H4 (cell line): ENCODE measurements at places on chromosomes 12 and 14. TPM values are rescaled to one million over a fixed set of nuclear protein-coding genes. Genes with fewer than 3 reads are reported as not detected.

GRCh38 chr12:18486036-18486435 is 224.7 kb downstream of the PIK3C2G start:
- no peak for DNase-seq

DNA sequence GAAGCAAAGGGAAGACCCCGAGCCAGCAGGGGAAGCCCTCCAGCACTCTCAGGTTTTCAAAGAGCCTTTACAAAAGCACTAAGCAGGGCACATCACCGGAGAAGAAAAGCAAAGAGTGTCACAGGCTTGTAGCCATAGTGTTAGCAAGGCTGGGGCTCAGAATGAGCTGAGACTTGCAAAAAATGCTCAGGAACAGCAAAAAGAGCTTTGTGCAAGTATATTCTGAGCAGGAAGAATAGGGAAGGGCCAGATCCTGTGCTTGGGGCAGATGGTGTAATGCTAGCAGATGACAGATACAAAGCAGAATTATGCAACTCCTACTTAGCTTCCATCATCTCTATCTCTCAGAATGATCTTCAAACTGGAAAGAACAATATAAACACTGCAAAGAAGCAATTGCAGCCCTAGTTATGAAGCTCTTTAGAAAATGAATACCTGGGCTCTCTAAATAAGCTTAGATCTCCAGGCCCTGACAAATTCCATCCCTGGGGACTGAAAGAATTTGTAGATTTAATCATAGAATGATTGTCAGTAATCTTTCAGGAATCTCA is 23.7 kb upstream of the PARP11 start:
- DNase-seq, result no peak

Gene CCDC184
- total RNA-seq, result 0.70 and 1.2 TPM in 2 replicates

Gene NOS1
- not detected in 2 replicates for total RNA-seq

Gene P2RX4
- 52.3 and 61.7 TPM in 2 replicates for total RNA-seq

GRCh38 chr14:53622447-53622846 is 334.2 kb downstream of the BMP4 start:
- DNase-seq, result no peak

DNA sequence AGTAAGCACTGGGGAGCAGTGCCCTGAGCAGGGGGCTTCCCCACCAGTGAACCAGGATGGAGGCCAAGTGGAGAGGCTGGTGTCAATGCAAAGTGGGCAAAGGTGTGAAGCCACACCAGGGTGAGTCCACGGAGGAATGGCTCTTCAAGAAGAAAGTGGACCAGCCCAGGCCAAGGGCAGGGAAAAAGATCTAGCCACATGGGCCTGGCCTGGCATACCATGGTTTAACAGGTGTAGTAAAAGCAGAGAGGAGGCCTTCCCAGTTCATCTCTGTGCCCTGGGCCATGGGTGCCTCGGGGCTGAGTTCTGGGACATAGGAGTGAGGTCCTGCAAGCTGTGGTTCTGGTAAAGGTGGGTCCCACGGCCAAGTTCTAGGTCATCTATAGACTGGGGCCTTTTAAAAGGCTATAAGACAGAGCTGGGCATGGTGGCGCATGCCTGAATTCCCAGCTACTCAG is 153.4 kb downstream of the DPF3 start:
- no peak for DNase-seq

- DNase-seq, result no peak
Observed at GRCh38 chr14:26448181-26448855, 149.5 kb downstream of the NOVA1 start.

GRCh38 chr12:27539191-27539631 is 15.2 kb downstream of the PPFIBP1 start:
- DNase-seq, result peak; percentile 51

DNA sequence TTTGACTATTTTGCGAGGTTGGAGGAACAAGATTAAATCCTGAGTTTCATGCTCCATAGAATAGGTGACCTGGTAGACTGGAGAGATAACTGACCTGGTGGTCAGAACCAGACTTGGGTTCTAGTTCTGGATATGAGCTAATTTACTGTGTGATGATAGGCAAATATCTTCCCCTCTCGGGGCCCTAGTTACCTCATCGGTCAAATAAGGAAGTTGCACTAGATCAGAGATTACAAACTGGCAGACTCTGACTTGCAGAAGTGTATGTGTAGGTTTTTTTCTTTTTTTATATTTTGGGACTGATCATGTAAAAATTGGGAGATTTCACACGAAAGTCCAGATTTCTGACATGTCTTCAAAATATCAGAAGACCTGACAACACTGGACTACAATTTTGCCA is 37.0 kb downstream of the RPH3A start:
- no peak for DNase-seq

Gene CTSG
- not detected in 2 replicates for total RNA-seq

DNA sequence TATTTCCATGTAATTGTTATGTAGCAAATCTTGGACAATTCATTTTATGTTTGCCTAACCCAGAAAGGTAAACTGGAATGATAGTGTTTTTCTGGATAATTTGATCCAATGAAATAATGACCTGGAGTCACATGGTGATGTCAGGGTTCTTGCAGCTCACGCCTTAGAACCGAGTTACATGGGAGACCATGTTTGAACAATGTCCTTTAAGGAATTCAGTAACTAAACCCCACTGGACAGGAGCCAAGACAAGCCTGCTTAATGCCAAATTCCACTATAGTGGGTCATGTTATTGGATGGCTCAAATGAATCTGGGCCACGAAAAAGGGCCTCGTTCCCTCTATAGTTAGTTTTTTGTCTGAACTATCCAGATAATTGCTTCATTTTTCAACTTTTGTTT is 255.8 kb upstream of the HMGA2 start:
- peak; percentile 21 for DNase-seq

Gene KRT82
- total RNA-seq, result not detected in 2 replicates

- no peak for DNase-seq
Observed at GRCh38 chr12:105575235-105575634, 244.7 kb downstream of the C12orf75 start.

- no peak for DNase-seq
Observed at GRCh38 chr12:25546318-25546717, 6.8 kb downstream of the LMNTD1 start.

Gene COX8C
- total RNA-seq, result not detected in 2 replicates

DNA sequence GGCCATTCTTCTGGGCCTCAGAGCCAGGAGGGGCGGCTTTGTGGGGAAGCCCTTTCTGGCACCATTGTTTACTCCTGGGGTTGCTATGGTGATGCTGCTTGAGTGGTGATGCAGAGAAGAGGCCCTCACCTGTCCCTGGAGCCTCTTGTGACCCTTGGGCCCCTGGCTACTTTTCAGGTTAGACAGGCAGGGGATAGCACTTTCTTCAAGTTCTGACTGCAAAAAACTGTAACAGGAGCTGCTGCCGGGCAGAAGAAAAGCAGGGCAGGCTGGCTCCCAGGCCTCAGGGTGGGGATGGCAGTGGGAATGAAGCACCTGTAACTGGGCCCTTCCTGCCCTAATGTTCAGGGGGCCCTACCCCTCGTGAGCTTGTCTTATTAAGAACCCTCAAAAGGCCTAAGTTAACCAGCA is at the start of gene TEX52:
TEX52 (minus strand) TSS at position 19 of the 411 bp plus-strand sequence; CDS start at position 6, 13 bp downstream.
- no peak for DNase-seq
